Esophagus squamous epithelium (tissue), 5 donors: ENCODE measurements at places on chromosomes 1 and 21.

DNA sequence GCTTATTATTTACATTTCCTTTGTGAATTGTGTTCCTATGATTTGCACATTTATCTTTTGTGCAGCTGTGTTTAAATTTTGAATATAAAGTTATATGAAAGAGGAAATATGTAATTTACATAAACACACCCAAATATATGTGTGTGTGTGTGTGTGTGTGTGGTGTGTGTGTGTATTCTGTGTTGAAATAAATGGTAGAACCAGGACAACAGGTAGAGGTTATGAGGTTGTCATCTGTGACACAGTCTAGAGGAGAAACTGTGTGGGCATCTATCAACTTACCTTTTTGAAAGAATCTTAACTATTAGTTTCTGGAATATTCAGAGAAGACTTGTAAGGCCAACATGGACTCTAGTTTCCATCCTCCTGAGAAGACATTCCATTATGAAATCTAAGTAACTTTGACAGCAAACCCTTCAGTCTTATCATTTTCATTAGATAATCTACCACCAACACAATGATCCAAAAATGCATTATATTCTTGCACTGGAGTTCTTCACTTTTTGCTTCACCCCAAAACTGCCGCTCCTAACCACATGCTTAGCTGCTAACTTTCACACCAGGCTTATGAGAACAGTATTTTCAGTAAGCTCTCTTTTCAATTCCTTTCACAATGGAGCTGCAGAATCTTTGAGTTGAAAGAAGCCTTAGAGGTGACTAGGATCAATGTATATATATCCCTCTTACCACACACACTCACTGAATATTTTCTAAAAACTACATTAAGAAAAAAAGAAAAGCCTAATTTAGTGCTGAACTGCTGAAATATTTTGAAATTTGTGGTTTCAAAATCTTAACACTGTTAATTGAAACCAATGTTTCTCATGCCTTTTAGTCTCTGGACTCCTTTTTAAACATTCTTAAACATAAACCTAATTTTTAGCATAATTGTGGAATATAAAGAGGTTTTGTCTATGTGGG lies 21.8 kb downstream of the PTPRC start:
- DNase-seq = no peak

GRCh38 chr1:155893389-155894142 lies 17.6 kb downstream of the RIT1 start:
- no peak for DNase-seq

DNA sequence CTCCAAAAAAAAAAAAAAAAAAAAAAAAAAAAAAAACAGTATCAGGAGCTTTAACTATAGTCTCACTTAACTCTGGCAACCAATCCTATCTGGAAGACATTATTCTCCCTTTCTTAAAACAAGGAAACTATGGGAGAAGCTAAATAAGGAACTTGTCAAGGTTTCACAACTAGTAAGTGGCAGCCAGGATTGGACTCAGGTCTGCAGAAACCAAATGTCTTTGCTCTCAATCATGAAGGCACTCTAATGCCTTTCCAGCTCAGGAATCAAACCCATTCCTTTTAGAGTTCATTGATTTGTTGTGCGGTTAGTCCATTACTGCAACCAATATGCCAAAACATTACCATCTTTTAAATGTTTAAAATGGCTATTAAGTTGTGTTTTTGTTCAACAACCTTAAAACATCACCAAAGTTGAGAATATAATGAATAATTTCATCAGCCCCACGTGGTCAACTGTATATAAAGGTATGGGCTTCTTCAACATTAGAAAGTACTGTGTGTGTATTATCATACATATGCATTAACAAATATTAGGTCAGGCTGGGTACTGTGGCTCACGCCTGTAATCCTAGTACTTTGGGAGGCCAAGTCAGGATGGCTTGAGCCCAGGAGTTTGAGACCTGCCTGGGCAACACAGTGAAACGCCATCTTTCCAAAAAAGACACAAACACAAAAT lies 1.5 kb downstream of the EPRS1 start:
- DNase-seq = no peak

GRCh38 chr1:41496080-41497055 lies 11.9 kb upstream of the EDN2 start:
- DNase-seq = no peak

DNA sequence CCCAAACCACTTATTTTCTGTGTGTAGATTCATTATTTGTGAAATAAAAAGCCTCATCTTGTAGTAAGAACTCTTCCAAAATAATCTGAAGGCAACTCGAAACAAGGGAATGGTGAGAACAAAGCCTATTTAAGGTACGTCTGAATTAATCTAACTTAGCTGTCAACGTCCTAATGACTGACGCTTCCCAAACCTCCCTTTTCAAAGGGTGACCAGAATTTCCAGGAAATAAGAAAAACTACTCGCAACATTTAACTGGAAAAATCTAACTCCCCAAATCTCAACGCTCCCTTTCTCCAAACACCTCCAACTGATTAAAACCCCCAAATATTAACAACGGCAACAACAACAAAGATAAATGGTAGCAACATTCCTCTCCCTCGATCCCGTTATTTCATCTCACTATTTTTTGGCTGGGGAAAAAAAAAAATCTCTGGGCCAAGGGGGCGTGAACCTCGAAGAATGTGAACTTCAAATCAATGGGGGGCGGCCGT lies 693 bp downstream of the SRSF10 start:
- DNase-seq = no peak

DNA sequence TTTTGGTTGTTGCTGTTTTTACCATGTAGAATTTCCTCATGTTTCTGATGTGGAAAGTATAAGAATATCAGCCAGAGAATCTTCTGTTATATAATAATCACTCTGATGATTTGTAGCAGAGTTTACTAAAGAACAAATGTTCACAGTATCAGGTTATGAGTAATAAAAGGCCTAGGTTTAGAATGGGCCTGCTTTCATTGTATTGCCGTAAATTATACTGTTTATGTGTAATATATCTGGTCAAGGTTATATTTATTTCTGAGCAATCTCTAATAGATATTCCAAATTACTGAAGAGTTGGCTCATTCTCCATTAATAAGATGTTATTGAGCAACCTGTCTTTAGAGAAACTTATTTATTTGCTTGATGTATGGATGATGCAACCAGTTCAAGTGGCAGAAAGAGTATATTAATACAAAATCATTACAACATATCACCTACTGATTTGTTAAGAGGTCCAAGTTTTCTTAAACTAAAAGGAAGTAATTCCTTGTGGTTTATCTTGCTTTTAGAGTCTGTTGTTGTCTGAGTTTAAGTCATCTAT lies 649.4 kb upstream of the CXADR start:
- DNase-seq = no peak

- no peak for DNase-seq
Measured at GRCh38 chr1:208170252-208170651, 73.9 kb downstream of the PLXNA2 start.

DNA sequence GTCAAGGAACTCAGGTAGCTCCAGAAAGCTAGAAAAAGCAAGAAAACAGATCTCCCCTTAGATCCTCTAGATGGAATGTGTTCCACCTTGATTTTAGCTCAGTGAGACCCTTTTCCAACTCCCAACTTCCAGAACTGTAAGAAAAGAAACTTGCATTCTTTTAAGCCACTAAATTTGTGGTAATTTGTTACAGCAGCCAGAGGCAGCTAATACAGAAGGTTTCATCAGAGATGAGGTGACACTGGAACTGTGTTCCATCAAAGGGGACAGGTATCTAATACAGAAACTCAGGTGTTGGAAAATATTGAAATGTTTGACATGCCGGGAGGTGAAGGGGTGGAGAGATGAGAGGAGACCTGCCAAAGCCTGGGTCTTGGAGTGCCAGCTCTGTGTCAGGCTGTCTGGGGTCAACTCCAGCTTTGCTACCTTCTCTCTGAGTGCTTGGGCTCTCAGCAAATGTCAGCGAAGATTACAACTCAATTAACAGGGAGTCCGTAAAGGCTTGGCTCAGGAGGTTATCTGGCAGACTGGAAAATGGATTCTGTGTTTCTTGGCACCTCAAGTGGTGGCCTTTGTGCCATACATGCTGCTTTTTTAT lies 71.3 kb downstream of the PLPP3 start:
- DNase-seq = no peak

- DNase-seq = no peak
Measured at GRCh38 chr21:43328185-43328957, 98.6 kb downstream of the SIK1 start.

DNA sequence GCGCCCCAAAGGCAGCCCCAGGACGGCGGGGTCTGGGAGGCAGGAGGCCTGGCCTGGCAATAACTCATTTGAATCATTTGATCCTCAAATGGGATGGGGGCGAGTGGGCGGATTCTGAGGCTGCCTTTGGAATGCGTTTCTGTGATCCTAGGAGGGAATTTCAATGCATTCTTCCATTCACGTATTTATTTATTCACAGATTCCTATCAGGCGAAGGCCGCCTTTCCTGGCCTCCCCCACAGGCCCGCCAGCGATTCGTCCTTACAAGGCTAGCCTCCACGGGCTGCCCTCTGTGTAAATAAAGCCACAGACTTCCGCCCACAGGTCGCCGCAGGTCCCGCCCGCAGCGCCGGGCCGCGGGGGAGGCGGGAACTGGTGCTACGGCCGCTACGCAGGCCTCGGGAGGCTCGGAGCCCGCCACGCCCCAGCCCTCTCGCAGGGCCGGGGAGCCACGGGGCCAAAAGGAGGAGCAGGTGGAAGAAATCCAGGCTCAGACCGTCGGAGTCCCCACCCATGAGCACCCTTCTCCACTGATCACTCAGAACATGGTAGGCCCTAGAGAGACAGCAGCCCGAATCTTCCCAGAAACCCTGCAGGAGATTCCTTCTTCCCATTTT lies 31.3 kb upstream of the JUN start:
- peak; percentile 33 for DNase-seq

- no peak for DNase-seq
Measured at GRCh38 chr1:15598436-15598835, 13.6 kb upstream of the AGMAT start.

- DNase-seq = no peak
Measured at GRCh38 chr21:35868869-35869223, 191.5 kb downstream of the SETD4 start.

DNA sequence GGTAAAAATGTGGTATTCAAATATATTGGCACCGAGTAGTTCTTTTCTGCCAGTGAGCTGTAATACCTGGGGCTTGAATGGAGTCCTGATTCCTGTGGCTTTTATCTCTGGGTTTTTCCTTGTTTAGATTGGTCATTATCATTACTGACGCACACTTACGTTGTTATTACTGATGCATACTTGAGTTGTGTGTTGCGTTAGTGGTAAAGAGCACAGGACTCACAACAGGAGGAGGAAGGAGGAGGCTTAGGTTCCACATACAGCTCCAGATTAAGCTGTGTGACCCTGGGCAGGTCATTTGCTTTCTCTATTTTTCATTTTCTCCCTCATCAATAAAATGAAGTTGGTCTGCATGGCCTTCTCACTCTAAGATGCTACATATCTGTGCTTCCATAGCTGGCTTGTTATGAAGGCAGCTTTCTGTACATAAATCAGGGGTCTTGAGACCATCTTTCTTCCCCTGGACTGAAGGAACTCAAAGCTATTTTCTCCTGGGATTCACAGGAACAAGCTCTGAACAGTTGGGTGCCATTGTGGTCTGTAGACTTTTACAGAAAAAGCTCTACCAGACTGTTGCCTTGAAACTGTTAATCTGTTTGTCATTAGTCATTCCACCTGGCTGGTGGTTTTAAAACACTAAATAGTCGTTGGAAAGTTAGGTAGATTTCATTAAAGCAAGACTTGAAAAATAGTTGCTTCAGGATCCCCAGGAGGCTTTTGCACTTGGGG lies 5.6 kb downstream of the ARID1A start:
- no peak for DNase-seq

GRCh38 chr21:20592463-20592862 lies 405.7 kb upstream of the NCAM2 start:
- DNase-seq = no peak

DNA sequence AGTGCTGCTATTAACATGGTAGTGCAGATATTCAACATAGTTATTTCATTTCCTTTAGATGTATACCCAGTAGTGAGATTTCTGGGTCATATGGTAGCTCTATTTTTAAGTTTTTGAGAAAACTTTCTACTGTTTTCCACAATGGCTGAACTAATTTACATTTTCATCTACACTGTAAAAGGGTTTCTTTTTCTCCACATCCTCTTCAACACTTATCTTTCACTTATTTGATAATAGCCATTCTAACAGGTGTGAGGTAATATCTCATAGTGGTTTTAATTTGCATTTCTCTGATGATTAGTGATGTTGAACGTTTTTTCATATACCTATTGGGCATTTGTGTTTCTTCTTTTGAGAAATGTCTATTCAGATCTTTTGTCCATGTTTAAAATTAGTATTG lies 149.8 kb downstream of the PDE4B start:
- no peak for DNase-seq

DNA sequence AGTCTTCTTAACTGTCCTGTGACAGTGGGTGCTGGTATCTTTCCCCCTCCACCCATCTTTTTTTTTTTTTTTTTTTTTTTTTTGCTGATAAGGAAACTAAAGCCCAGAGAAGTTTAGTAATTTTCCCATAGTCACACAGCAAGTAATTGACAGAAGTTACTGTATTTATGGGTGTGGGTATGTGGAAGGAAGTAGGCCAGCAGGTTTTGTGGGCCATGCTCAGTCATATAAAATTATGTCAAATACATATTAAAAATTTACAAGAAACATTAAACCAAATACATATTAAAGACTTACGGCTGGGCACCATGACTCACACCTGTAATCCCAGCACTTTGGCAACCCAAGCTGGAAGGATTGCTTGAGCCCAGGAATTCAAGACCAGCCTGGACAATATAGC lies 51.5 kb downstream of the KAZN start:
- no peak for DNase-seq

DNA sequence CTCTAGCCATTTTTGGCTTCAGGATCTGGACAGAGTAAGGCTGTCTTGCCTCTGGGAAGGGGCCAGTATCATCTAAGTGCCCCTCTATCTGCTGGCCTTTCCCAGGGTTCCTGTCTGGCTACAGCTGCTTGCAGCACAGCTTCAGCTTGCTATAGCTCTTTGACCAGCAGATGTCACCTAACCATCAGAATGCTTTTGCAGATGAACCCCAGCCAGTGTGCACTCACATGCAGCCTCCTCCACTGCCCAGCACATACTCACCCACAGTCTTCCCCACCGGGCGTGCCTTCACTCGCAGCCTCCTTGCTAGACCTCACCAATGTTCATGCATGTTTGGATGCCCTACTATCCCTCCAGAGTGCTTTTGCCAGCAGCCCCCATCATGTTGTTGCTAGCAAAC lies 769.0 kb downstream of the BRINP3 start:
- DNase-seq = no peak

- no peak for DNase-seq
Measured at GRCh38 chr1:167601442-167602383, 28.3 kb upstream of the RCSD1 start.

- DNase-seq = no peak
Measured at GRCh38 chr1:227791425-227792143, 23.9 kb upstream of the PRSS38 start.

DNA sequence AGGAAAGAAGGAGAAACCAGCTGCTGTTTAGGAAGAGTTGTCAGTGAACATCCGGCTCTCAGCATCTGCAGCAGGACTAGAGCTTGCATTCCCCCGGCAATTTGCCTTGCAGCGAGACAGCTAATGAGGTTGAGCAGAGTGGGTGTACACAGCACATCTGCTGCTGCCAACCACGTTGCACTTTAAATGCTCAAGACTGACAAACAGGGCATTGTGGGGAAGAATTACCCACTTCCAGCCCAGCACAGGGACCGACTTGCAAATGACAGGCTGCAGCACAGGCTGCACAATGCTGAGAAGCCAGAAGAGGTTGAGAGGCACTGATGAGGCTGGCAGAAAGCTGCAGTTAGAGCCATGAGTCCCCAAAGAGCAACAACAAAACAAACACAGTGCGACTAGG lies 47.5 kb upstream of the PLA2G2C start:
- no peak for DNase-seq
